CD4-positive, alpha-beta T cell (primary cell): ENCODE measurements at places on chromosomes 5 and 9. TPM values are rescaled to one million over a fixed set of nuclear protein-coding genes. Genes with fewer than 3 reads are reported as not detected.
A peak's percentile ranks its signal among the peaks of the same experiment; 100 is the strongest.

The MARVELD2 gene
- 0.19 TPM for total RNA-seq

DNA sequence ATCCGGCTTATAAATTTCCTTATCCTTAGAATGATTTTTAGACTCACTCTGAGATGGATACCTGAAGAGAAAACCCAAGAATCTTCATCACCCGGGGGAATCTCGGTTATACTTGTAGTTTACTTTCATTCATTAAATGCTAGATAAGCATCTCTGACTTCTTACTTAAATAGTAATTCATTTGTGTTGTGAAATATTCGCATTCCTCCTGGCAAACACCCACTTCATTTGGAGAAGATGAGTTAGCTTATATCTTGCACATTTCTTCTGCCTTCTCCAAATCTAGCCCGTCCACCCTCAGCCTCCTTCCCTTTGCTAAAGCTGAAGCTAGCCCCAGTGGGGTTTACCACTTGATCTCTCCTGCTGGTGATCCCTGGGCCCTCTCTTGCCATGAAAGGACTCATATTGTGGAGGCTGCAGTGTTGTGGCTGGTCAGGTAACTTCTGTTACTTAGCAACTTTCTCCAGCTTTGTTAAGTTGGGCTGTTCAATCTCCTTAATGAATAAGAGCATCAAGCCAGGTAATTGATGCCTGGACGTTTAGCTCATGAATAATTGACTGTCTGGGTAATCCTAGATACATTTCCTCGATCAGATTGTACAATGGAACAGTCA, 11.3 kb upstream of the POU4F3 start:
- H3K4me1 ChIP-seq, result no peaks in the 10 kb centered on the region
- H3K27me3 ChIP-seq, result peaks cover 17% of the 10 kb centered on the region
- no peak overlapping the region for H3K4me3 ChIP-seq

GRCh38 chr5:1793301-1793740, 6.3 kb downstream of the MRPL36 start:
- DNase-seq, result no peak
- peak overlapping the region; percentile 34 for H3K4me3 ChIP-seq
- H3K27me3 ChIP-seq, result no peaks in the 10 kb centered on the region
- peak overlapping the region; percentile 29 for H3K27ac ChIP-seq
- H3K36me3 ChIP-seq, result peaks cover 25% of the 10 kb centered on the region

- H3K36me3 ChIP-seq, result no peaks in the 10 kb centered on the region
- no peaks in the 10 kb centered on the region for H3K27me3 ChIP-seq
- H3K4me3 ChIP-seq, result no peak overlapping the region
- H3K27ac ChIP-seq, result no peak overlapping the region
- DNase-seq, result peak; percentile 35
These were observed 91.8 kb upstream of the DMRT1 start for GRCh38 chr9:749716-750115.

GRCh38 chr5:165035520-165035919, 1530.1 kb downstream of the MAT2B start:
- H3K4me1 ChIP-seq, result no peaks in the 10 kb centered on the region
- no peak overlapping the region for H3K27ac ChIP-seq
- no peak for DNase-seq
- H3K4me3 ChIP-seq, result no peak overlapping the region

The SOX30 gene
- total RNA-seq, result not detected

DNA sequence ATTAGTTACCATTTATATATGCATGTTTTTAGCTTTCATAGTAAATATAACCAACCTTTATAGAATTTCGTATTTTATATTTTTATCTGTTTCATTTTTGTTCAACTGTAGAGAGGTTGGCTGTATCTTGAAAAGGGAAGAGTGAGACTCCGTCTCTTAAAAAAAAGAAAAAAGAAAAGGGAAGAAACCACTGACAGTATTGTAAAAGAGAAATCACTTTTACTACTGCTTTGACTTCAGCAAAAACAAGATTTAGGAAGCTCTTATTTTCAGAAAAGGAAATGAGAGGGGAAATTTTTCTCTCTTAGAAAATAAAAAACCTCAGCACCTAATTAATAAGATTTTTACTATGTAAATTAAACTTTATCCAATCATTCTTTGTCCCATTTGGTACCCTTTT, 14.4 kb downstream of the POLK start:
- no peaks in the 10 kb centered on the region for H3K36me3 ChIP-seq
- no peaks in the 10 kb centered on the region for H3K4me1 ChIP-seq
- no peak overlapping the region for H3K4me3 ChIP-seq
- H3K27ac ChIP-seq, result no peak overlapping the region

DNA sequence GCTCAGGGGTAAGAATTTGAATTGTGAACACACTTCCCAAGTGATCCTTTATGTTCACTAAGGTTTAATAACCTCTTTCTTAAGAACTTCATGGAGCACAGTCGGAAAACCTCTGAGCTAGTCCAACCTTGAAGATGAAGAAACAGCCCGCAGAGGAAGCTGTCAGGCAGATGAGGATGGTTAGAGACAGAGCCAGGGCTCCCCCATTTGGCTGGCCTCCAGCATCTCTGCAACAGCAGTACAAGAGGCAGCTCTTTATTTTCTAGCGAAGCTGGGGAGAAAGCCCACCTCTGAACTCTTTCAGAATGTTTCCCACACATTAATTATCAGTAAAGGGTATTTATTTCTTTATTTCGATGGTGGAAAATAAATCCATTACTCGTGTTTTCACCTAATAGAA, 350.8 kb downstream of the DMRT2 start:
- H3K36me3 ChIP-seq, result no peaks in the 10 kb centered on the region
- no peaks in the 10 kb centered on the region for H3K27me3 ChIP-seq
- no peaks in the 10 kb centered on the region for H3K4me1 ChIP-seq
- H3K27ac ChIP-seq, result no peak overlapping the region

DNA sequence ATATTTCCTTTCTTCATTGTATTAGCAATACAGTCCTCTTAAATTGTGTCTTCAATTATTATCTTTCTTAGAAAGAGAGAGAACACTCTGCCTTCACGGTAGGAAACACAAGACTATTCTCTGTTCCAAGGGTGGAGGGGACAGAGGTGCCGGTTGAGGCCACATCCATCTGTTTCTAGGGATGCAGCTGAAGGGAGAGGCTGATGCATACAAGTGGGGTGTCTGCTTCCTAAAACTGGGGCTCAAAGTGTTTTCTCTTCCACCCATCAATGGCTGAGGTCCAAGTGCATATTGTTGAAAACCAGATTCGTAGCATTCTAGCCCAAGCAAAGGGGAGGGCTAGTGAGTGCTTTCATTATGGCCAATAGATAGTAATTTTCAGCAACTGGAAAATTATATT, 9.5 kb downstream of the IRX2 start:
- no peak overlapping the region for H3K27ac ChIP-seq
- H3K36me3 ChIP-seq, result no peaks in the 10 kb centered on the region
- peaks cover 6% of the 10 kb centered on the region for H3K4me1 ChIP-seq
- DNase-seq, result no peak
- H3K4me3 ChIP-seq, result no peak overlapping the region
- H3K27me3 ChIP-seq, result peaks cover 86% of the 10 kb centered on the region

- no peak overlapping the region for H3K4me3 ChIP-seq
- H3K27ac ChIP-seq, result no peak overlapping the region
- no peaks in the 10 kb centered on the region for H3K36me3 ChIP-seq
- DNase-seq, result no peak
- H3K4me1 ChIP-seq, result peaks cover 2% of the 10 kb centered on the region
- H3K27me3 ChIP-seq, result no peaks in the 10 kb centered on the region
These were observed 39.5 kb downstream of the CXXC5 start for GRCh38 chr5:139687656-139688055.

The FRMPD1 gene
- not detected for total RNA-seq

The RPL12 gene
- 1,993 TPM for total RNA-seq

- H3K27me3 ChIP-seq, result no peaks in the 10 kb centered on the region
- no peaks in the 10 kb centered on the region for H3K4me1 ChIP-seq
- no peak for DNase-seq
- H3K4me3 ChIP-seq, result no peak overlapping the region
These were observed 92.2 kb upstream of the MAMDC2 start for GRCh38 chr9:69951411-69951810.

The MEGF10 gene
- total RNA-seq, result not detected

The ARHGEF37 gene
- total RNA-seq, result 0.41 TPM
